ENCODE measurements at places on chromosomes 11 and 22.
A peak's percentile ranks its signal among the peaks of the same experiment; 100 is the strongest.

GRCh38 chr22:26314171-26314570, 114.9 kb upstream of the ASPHD2 start:
- DNase-seq: no peak

- DNase-seq: no peak
These were observed 68.3 kb downstream of the ARHGEF12 start for GRCh38 chr11:120404495-120404894.

GRCh38 chr11:71190551-71190950, 61.8 kb downstream of the SHANK2 start:
- no peak for DNase-seq

DNA sequence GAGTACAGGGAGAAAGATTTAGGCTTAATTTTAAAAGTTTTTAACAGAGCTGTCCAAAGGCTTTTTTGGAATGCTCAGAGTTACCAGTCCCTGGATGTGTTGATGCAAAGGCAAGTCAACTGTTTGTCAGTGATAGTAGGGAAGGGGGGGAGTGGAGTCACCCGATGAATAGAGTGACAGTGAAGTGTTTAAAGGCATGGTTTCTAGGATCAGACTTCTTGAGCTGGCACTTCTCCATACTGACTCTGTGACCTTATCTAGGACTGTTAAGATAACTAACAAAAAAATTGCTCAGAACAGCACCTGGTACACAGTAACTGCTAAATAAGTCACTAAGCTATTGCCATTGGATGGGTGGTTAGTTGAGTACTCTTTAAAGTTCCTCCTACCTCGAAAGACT, 11.3 kb upstream of the RAG2 start:
- no peak for DNase-seq

GRCh38 chr11:37333345-37333744, 735.3 kb upstream of the RAG2 start:
- DNase-seq: no peak

GRCh38 chr11:46210133-46210636, 67.3 kb upstream of the CREB3L1 start:
- DNase-seq: no peak

DNA sequence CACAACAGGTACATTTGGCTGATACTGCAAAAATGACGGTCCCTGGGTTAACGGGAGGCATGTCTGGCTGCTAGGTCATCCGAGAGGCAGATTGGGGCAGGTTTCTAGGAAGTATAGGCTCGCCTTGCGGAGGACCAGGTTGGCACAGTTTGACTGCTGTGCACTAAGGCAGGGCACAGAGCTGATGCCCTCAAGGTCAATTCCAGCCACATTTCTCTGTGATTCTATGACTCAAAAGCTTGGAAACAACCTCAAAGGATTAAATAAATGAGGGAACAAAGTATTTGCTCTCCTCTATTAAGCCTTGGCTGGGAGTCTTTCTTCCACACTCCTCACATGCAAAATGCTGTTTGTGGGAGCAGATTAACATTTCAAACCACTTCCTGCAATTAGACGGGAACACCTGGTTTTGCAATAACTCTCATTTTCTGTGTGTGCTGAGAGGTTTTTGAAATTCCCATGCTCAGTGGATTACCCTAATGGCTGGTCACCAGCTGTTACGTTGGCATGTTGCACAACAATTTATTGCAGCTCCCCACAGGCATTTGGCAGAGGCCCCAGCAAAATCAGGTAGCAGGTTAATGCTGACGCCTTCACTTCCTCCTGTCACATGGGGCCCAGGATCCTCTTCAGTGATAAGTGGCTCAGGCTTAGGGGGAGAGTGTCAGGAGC, 61.0 kb upstream of the PLET1 start:
- no peak for DNase-seq

DNA sequence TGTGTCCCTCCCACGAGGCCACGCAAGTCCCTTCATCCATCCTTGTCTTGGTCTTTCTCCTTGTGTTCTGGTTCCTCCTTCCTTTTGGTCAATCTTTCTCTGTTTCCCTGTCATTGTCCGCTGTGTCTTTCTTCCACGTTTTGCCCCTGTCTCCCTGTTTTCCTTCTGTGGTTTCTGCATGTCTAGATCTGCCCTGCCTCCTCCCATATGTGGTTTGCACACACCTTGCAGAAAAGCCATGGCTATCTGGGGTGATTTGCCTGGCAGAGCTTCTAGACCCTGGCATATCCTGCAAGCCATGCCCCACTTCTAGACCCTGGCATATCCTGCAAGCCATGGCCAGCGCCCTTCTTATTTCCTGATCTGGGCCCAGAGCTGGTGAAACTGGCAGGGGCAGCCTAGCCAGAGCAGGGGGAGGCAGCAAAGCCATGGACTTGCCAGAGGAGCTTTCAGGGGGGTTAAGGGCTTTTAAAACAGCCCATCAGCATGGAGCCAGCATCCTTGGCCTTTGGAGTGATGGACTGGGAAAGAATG, 131.6 kb upstream of the NECTIN1 start:
- no peak for DNase-seq

GRCh38 chr11:124090996-124091395, 24.3 kb upstream of the VWA5A start:
- DNase-seq: no peak

GRCh38 chr11:843818-844692, 1.4 kb downstream of the TSPAN4 start:
- DNase-seq: no peak

GRCh38 chr11:48107188-48107704, 109.4 kb upstream of the OR4B1 start:
- DNase-seq: peak; percentile 4

GRCh38 chr11:20599221-20600019, at the start of gene SLC6A5:
SLC6A5 (plus strand) TSS chr11:20599608; CDS start chr11:20599673, 65 bp downstream.
- DNase-seq: no peak
